Metanephros (tissue), 2 donors: ENCODE measurements at places on chromosomes 2 and 18. TPM values are rescaled to one million over a fixed set of nuclear protein-coding genes. Genes with fewer than 3 reads are reported as not detected.

Gene TTR
- 0.35 TPM for total RNA-seq

Gene DYSF
- 51.5 TPM for total RNA-seq

Gene BMP10
- total RNA-seq = not detected

Gene HOXD10
- 86.1 TPM for total RNA-seq

Gene RNU2-63P
- 29.7 TPM for total RNA-seq

Gene CNGA3
- total RNA-seq = not detected

Gene IMPA2
- total RNA-seq = 116 TPM

Gene DTNA
- total RNA-seq = 23.8 TPM

Gene MAL
- 217 TPM for total RNA-seq

Gene RSAD2
- total RNA-seq = 7.2 TPM

Gene TFPI
- total RNA-seq = 43.4 TPM

Gene UCN
- 2.5 TPM for total RNA-seq

Gene GCG
- not detected for total RNA-seq

Gene GMCL1
- 21.5 TPM for total RNA-seq

Gene GRP
- total RNA-seq = 2.3 TPM
